ENCODE measurements at places on chromosomes 13 and 19. TPM values are rescaled to one million over a fixed set of nuclear protein-coding genes. Genes with fewer than 3 reads are reported as not detected.

- H3K4me3 ChIP-seq: no peak overlapping the region
- H3K27me3 ChIP-seq: peaks cover 15% of the 10 kb centered on the region
- peaks cover 21% of the 10 kb centered on the region for H3K4me1 ChIP-seq
- no peaks in the 10 kb centered on the region for H3K36me3 ChIP-seq
- peak overlapping the region; percentile 38 for H3K27ac ChIP-seq
- no peak for DNase-seq
These were observed 342 bp upstream of the SIGLEC10 start for GRCh38 chr19:51417810-51418157.

DNA sequence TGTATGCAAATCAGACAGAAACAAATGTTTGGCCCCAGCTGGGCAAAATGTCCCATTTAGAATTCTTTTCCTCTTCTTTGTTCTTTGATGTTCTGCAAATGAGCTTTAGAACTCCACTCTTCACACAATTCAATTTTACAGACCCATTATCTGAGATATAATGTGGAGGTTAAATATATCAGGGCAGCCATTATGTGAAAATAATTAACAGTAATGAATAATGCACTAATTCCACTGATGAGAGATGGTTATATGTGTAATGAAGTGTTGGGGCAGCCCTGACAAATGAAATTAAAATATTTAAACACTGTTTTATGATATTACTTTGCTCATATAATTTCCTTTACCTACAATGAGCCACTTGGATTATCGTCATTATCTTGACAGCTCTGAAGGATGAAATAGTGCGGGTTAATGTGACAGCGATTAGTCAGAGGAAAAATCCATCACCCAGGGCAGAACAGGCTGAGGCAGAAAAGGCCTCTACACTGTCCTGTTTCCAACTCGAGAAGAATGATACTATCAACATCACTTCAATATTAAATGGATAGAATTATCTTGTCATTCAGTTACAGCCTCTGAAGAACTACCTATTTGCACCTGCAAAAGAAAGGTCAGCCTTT is 321.1 kb downstream of the RBM26 start:
- no peaks in the 10 kb centered on the region for H3K36me3 ChIP-seq
- H3K27ac ChIP-seq: no peak overlapping the region
- H3K4me1 ChIP-seq: no peaks in the 10 kb centered on the region
- H3K4me3 ChIP-seq: no peak overlapping the region
- DNase-seq: no peak

The COMP gene
- not detected for total RNA-seq

GRCh38 chr19:13154241-13154778 is 4.1 kb downstream of the IER2 start:
- peak; percentile 87 for DNase-seq
- H3K36me3 ChIP-seq: peaks cover 36% of the 10 kb centered on the region
- H3K4me1 ChIP-seq: peaks cover 37% of the 10 kb centered on the region
- peak overlapping the region; percentile 97 for H3K27ac ChIP-seq
- H3K4me3 ChIP-seq: peak overlapping the region; percentile 99
- H3K27me3 ChIP-seq: peaks cover 3% of the 10 kb centered on the region

The SBK2 gene
- not detected for total RNA-seq

- H3K36me3 ChIP-seq: no peaks in the 10 kb centered on the region
- H3K27me3 ChIP-seq: peaks cover 15% of the 10 kb centered on the region
- H3K4me1 ChIP-seq: peaks cover 16% of the 10 kb centered on the region
These were observed 14.6 kb upstream of the C13orf42 start for GRCh38 chr13:51125495-51126226.

- H3K27ac ChIP-seq: no peak overlapping the region
- H3K4me1 ChIP-seq: peaks cover 9% of the 10 kb centered on the region
- H3K4me3 ChIP-seq: no peak overlapping the region
- H3K27me3 ChIP-seq: peaks cover 44% of the 10 kb centered on the region
- DNase-seq: no peak
These were observed 12.5 kb downstream of the TM6SF2 start for GRCh38 chr19:19260417-19261214.

Data from activated CD4-positive, alpha-beta memory T cell treated with anti-CD3 and anti-CD28 coated beads for 36 hours (primary cell).